Muscle of leg (tissue), 16 donors: ENCODE measurements at places on chromosomes 3 and 15. TPM values are rescaled to one million over a fixed set of nuclear protein-coding genes. Genes with fewer than 3 reads are reported as not detected.

Gene C15orf62
- total RNA-seq, result 0.13 TPM

Gene SEMA7A
- 4.9 TPM for total RNA-seq

Gene SLC2A2
- under 0.01 TPM for total RNA-seq

Gene ABHD14A
- 15.9 TPM for total RNA-seq

Gene BUB1B
- 11.8 TPM for total RNA-seq

Gene ROPN1
- not detected for total RNA-seq

DNA sequence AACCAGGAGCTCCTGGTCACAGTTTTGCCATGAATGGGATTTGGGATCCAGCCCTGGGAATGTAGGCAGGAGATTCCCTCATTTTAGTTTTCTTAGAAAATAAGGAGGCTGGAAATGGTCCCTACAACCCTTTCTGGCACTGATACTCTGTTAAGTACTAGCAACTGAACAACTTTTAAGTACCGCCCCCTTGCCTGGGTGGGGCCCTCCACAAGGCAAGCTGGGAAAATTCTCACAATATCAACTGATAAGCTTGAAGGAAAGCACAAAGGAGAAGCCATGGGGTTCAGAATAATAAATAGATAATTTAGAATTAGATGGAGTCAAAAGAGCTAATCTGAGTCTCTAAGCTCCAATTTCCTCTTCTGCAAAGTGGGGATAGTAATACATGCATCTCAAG lies 4.2 kb upstream of the DGKG start:
- no peak for DNase-seq

GRCh38 chr3:195058336-195059005 lies 212.5 kb downstream of the XXYLT1 start:
- DNase-seq, result no peak

- no peak for DNase-seq
These were observed 191.2 kb downstream of the TLE3 start for GRCh38 chr15:69906256-69907185.

GRCh38 chr3:50484722-50485121 lies 18.7 kb downstream of the CACNA2D2 start:
- DNase-seq, result peak; percentile 27

GRCh38 chr15:67146875-67147381 lies 81.5 kb downstream of the SMAD3 start:
- peak; percentile 73 for DNase-seq

DNA sequence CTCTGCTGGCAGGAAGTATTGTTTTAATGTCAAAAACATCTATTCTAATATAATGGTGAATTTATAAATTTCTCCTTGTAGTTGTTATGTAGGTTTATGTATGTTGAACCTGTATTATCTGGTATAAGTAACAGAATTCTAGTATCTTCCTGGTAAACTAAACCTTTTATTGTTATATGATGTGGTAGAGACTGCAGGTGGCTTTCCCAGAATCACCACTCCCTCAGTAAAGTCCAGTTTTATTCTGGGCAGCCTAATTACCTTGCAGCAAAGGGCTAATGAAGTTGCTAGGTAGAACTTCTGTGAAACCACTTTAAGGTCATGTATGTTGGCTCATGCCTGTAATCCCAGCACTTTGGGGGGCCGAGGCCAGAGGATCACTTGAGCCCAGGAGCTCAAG lies 15.6 kb downstream of the CSNK1G1 start:
- no peak for DNase-seq

DNA sequence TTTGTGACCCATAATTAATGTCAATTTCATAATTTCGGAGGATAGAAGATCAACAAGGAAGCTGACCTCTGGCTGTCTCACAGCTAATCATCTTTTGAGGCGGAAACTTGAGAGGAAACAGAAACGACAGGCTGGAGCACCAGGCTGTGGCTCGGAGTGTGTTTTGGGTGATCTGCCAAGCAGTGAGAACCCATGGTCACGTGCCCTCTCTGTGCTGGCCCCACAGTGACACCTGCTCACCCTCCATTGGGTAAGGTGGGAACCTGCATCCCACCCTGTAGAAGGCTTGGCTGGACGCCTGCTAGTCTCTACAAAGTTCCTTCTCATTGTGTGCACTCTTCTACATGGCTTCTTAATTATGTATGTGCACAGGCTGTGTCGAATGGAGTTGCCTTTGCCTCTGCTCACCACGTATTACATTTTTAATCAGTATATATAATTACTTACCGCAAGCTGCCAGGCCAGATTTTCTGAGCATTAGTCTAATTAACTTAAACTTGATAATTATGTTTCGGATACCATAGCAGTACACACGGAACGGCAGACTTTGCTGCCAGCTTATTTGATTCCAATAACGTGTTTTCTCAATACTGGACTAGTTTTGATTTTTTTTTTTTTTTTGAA lies 719.4 kb upstream of the CFAP20DC start:
- DNase-seq, result no peak

DNA sequence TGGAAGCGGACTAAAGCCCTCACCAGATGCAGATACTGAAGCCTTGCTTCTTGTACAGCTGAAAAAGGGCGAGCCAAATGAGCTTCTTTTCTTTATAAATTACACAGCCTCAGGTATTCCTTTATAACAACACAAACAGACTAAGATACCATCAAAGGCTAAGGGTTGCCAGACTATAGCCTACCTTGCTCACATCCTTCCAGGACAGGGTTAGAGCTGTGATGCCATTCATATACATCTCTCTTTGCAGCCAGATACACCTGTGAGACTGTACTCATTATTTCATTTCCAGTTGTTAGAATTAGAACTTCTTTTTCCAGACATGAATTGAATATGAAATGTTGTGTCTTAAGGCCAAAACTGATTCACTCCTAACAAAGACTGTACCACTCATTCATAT lies 262.8 kb upstream of the NR2F2 start:
- no peak for DNase-seq

DNA sequence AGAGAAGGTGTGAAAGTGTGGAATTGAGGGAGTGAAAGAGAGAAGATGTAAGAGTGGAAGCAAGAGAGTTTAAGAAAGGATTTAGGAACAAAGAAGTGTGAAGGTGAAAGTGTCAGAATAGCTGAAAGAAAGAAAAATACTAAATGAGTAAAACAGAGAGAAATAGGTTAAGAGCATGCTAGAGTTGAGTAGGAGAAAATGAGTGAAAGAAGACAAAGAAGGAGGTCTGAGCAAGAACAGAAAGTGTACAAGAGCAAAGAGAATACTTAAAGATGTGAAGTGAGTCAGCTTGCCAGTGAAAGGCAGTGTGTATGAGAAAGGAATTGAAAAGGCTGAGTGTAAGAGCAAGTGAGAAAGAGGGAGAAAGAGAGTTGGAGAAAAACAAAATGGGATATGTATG lies 348.8 kb upstream of the BCHE start:
- no peak for DNase-seq

- DNase-seq, result no peak
These were observed 24.2 kb downstream of the GRAMD2A start for GRCh38 chr15:72173401-72173800.

DNA sequence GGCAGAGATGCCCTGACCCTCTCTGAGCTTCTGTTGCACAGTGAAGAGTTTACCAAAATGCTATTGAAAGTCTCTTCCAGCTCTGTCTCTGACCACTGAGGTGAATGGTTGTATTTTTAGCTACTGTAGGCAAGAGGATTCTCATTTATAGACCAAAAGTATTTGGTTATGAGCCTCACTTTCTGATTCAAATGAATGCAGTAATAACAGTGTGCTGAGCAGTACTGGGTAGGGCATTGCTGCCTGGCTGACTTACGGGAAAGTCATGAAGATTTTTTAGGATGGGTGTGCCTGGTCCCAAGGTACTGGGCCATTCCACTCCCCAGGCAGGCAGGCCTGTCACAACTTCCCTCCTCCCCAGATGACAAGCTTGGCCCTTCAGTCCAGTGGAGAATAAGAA lies 15.5 kb downstream of the PLA1A start:
- DNase-seq, result no peak

GRCh38 chr3:136862617-136863322 lies 762 bp downstream of the NCK1 start:
- peak; percentile 77 for DNase-seq

DNA sequence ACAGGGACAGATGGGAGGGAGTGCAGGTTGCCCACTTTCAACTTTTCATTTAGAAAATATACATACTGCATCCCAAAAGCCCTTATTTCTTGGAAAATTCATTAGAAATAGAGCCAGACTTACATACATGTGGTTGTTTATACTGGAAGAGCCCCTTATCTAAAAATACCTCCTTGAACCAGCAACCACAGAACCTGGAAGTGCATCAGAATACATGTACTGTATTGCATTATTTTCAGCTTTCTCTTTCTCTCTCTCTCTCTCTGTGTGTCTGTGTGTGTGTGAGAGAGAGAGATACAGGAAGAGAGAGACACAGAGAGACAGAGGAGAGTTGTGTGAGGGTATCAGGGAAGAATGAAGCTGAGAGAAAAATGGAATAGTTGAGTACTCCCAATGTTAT lies 29.5 kb upstream of the LSAMP start:
- no peak for DNase-seq

DNA sequence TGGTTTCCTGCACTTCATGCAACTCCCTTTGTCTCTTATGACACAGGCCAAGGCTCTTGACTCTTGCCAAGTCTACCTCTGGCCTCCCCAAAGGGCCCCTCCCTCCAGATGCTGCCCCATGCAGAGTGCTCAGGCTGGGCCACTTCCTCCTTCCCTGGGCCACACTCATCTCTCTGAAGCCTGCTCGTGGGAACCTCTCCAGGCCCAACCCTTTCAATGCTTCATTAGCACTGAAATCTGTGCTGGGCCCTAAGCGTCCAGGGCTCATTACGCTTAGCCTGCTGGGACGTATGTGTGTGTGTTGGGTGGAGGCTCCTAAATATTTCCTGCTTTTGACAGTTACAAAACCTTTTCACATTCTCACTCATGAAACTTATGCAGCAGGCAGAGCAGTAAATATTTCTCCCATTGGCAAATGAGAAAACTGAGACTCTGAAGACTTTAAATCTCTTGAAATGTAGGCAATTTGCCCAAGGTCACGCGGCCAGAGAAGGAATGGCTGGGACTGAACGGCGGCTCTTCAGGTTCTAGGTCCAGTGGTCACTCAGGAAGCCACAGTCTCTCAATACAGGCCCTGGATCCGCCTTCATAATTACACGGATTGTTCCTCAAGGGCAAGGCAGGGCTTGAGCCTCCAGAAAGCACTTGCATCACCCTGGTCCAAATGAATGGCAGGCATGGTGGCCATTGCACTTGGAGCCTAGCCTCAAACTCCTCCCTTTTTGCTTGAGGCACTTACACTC lies 241.7 kb upstream of the HES1 start:
- peak; percentile 46 for DNase-seq

GRCh38 chr3:37236024-37236423 lies 61.6 kb upstream of the LRRFIP2 start:
- no peak for DNase-seq

GRCh38 chr3:141784531-141784930 lies 21.3 kb downstream of the GRK7 start:
- no peak for DNase-seq

- DNase-seq, result no peak
These were observed 48.9 kb downstream of the APBA2 start for GRCh38 chr15:28934645-28935044.
